Naive thymus-derived CD4-positive, alpha-beta T cell (primary cell): ENCODE measurements at places on chromosomes 7 and 10. TPM values are rescaled to one million over a fixed set of nuclear protein-coding genes. Genes with fewer than 3 reads are reported as not detected.

DNA sequence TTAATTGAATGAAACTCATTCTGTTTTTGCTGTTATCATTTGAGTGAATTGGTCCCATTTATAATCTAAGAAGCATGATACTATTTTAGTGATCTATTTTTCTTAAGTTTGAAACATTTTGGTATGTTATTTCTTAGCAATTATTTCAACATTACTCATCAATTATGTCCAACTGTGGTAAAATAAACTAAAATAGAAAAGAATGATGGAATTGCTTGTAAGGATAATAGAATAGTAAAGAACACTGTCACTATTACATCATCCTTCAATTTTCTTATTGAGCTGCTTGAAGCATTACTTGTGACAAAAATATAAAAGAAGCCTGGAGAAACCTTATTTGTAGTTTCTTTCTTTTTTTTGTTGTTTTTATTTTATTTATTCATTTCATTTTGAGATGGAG lies 42.4 kb downstream of the ZNF487 start:
- H3K27me3 ChIP-seq: no peaks in the 10 kb centered on the region
- H3K27ac ChIP-seq: no peak overlapping the region
- H3K4me3 ChIP-seq: no peak overlapping the region
- no peaks in the 10 kb centered on the region for H3K4me1 ChIP-seq
- DNase-seq: no peak
- peaks cover 8% of the 10 kb centered on the region for H3K36me3 ChIP-seq

GRCh38 chr7:141202535-141202934 lies 128.7 kb downstream of the TMEM178B start:
- H3K27ac ChIP-seq: no peak overlapping the region
- no peaks in the 10 kb centered on the region for H3K4me1 ChIP-seq
- DNase-seq: no peak
- no peaks in the 10 kb centered on the region for H3K27me3 ChIP-seq

GRCh38 chr7:140923358-140924006 lies 1.2 kb downstream of the BRAF start:
- H3K27me3 ChIP-seq: no peaks in the 10 kb centered on the region
- peak overlapping the region; percentile 100 for H3K27ac ChIP-seq
- peaks cover 18% of the 10 kb centered on the region for H3K4me1 ChIP-seq

- H3K27ac ChIP-seq: no peak overlapping the region
- no peaks in the 10 kb centered on the region for H3K4me1 ChIP-seq
- no peaks in the 10 kb centered on the region for H3K36me3 ChIP-seq
- H3K27me3 ChIP-seq: no peaks in the 10 kb centered on the region
Measured at GRCh38 chr7:113199136-113199535, 80.8 kb upstream of the SMIM30 start.

GRCh38 chr10:18423058-18423637 lies 228.2 kb downstream of the NSUN6 start:
- no peak overlapping the region for H3K27ac ChIP-seq
- no peak for DNase-seq
- H3K36me3 ChIP-seq: no peaks in the 10 kb centered on the region
- no peak overlapping the region for H3K4me3 ChIP-seq
- no peaks in the 10 kb centered on the region for H3K27me3 ChIP-seq

PHKG1 gene
- polyA plus RNA-seq: 0.91 TPM

ANKRD1 gene
- not detected for polyA plus RNA-seq

C10orf71 gene
- polyA plus RNA-seq: not detected
